ENCODE measurements at places on chromosomes 6 and 20. TPM values are rescaled to one million over a fixed set of nuclear protein-coding genes. Genes with fewer than 3 reads are reported as not detected.
A peak's percentile ranks its signal among the peaks of the same experiment; 100 is the strongest.

DNA sequence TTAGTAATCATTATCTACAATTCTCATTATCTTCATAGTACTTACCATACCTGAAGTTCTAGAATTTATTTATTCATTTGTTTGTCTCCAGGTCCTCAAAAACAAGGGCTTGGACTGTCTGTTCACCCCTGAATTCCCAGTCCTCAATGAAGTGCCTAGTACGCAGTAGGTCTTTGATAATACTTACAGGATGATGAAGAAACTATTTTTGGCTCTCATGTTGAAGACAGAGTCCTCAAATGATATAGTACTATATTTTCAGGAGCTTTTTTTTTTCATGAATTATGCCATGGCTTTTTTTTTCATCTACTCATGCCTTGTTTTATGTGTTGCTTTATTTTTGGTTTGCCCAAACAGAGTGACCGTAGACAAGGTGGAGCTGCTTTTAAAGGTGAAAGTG is 66.5 kb downstream of the NDUFAF5 start:
- DNase-seq, result no peak

- DNase-seq, result no peak
Observed at GRCh38 chr6:68640491-68640835, 5.4 kb downstream of the ADGRB3 start.

- DNase-seq, result no peak
Observed at GRCh38 chr20:19427913-19428312, 215.5 kb downstream of the SLC24A3 start.

DNA sequence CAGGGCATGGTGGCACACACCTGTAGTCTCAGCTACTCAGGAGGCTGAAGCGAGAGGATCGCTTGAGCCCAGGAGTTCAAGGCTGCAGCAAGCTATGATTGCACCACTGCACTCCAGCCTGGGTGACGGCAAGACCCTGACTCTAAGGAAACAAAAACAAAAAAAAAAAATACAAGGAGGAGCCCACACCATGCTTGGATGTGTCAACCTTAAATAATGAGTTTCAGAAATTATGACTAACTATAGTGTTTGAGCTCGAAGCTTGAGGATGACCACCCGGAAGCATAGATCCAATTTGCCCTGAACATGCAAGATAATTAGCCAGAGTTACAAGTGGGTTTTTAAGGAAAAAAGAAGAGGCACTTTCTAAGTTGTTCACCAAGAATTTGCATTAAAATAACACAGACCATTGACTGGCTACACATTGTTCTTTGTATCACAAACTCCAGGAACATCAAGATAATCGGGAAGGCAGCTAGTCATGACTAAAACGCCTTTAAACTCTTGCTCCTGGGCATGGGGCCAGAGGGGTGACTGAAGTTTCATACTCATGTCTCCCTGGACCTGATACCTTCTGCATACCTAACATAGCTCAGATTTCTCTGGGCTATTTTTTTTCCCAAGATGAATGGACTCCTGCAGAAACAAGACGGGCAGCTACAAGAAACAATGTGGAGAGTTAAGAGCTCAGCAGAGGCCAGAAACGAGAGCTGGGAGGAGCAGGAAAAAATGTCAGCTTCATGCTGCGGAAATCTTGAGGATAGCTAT is 289.6 kb downstream of the PREX1 start:
- no peak for DNase-seq

DNA sequence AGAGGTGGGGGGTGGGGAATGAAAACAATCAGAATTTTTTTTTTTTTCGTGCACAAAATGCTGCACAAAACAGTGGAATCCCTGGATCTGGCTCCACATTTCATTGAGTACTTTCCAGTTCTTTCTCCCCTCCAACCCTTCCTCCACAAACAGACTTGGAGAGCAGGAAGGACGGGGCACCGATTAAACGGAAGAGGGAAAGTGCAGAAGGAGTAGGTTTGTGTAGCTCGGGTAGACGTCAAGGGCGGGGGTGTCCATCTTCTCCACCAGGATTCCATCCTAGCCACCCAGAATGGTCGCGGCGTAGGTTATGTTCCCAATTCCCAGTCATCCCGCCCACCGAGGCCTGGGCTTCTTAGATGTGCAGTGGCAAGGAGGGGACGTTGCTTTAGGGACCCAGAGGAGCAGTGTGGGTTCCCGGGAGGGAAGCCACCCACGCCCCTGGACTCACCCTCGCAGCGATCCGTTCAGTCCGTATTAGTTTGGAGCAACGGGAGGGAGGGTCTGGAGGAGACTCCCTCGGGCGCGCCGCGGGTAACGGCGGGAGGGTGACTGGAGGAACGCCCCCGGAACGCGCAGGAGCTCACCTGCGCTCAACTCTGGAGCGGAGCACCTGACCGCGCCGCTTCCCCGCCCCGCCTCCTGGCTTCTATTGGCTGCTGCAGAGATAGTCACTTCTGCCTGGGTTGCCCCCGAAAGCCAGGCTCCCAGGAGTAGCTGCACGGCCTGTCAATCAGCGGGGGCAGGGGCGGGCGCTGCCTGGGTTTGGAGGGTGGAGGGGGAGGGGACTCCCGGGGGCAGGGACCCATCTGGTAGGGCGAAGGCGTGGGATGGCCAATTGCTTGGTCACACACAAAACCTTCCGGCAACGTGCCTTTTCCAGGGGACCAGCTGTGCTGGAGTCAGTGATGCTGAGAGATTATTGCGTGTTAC is at the start of gene ENPP5:
TSS of gene ENPP5 (minus strand) at position 624 of the 933 bp plus-strand sequence. CDS start 2,718 bp downstream, outside the sequence.
- no peak for DNase-seq

Gene PAQR8
- 0.74 TPM for total RNA-seq

DNA sequence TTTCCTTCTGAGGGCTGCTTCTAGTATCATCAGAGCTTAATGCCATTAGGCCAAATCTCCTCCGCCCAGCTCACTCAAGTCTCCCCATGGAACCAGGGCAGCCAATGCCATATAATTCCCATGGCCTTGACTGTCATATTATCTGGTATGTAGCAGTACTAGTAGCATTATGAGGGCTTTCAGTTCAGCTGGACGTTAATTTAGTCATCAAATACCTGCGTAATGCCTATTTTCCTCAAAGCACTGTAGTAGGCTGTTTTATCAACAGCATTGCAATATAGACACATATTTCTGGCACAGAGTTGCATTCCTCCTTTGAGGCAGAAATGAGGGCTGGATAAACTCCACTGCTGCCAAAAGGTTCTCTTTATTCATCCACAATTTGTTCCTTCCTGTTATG is 1.7 kb downstream of the KCTD20 start:
- DNase-seq, result no peak

DNA sequence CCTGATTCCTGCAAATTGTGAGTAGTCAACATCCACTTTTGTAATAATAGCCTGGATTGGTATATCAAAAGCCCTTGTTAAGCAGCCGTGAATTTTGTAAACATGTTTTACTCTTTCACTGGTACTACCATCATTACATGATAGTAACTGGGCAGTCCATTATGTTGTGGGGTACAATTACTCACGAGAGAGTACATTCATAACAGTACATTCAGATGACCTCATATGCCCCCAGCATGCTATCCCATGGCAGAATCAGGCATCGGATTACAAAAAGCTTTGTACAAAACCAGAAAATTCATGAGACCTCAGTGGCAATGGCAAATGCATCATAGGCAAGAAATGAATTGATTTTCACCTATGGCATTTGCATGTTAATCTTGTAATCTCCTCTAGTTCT is 166.2 kb downstream of the EPM2A start:
- DNase-seq, result no peak

Gene TCFL5
- total RNA-seq, result 14.1 TPM

Gene TSBP1
- total RNA-seq, result not detected

DNA sequence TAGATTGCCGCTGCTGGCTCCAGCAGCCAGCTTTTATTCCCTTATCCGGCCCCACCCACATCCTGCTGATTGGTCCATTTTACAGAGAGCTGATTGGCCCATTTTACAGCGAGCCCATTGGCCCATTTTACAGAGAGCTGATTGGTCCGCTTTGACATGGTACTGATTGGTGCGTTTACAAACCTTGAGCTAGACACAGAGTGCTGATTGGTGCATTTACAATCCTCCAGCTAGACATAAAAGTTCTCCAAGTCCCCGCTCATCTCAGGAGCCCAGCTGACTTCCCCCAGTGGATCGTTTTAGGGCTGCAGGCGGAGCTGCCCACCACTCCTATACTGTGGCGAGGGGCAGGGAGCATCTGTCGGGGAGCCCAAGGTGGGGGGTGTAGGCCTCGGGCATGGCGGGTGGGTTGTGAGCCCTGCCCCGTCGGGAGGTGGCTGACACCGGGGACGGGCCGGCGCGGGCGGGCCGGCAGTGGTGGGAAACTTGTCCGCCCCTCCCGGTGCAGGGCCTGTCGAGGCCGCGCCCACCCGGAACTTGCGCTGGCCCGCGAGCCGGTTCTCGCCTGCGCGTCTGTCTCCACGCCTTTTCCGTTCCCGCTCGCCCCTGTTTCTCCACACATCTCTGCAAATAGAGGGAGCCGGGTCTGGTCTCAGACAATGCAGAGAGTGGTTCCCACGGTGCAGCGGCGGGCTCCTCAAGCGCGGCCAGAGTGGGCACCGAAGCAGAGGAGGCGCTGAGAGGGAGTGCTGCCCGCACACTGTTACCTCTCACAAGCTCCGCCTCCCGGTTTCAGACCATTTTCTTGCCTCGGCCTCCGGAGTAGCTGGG is 86.1 kb upstream of the STMND1 start:
- no peak for DNase-seq

DNA sequence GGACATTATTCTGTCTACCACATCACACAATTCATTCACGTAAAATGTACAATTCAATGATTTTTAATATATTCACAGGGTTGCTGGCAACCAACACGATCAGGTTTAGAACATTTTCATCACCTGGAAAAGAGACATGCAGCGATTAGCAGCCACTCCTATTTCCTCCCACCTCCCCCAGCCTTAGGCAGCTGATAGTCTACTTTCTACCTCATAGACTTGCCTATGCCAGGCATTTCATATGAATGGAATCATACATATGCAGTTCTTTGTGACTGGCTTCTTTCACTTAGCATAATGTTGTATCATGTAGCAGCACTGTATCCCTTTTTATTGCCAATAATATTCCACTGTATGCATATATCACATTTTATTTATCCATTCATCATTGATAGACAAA is 31.5 kb upstream of the CTNNBL1 start:
- DNase-seq, result no peak

- no peak for DNase-seq
Observed at GRCh38 chr6:147260091-147260490, 55.9 kb downstream of the STXBP5 start.

Gene EDN1
- 12.0 TPM for total RNA-seq

Gene BMP6
- 33.2 TPM for total RNA-seq

DNA sequence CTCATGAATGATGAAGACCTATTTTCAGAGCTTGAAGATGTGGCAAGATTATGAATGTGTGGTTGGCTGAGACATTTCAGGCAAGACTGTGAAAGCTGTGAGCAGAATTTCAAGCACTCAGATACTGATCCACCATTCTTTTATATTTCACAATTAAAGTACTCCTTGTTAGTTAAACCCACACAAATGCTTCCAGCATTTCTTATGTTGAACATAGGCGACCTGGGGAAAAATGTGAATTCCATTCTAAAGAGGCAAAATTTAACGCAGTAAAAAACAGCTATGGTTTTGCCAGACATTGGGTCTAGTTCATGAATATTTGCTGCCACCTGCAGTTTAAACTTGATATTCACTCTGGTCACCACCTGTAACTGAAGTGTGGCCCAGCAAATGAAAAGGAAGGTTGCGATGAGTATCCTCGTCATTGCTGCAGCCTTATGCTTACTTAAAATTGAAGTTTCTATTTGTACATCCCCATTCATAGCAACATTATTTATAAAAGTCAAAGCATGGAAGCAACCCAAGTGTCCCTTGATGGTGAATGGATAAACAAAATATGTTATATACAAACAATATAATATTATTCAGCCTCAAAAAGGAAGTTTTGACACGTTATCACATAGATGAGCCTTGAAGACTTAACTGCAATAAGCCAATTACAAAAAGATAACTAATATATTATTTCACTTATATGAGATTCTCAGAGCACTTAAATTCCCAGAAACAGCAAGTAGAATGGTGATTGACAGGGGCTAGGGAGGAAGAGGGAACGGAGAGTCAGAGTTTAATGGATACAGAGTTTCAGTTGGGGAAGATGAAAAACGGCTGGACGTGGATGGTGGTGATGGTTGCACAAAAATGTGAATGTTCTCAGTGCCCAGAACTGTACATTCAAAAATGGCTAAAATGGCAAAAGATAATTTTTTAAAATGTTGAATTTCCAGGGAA is 32.4 kb upstream of the FAM184A start:
- DNase-seq, result peak; percentile 30

Gene ENPP5
- total RNA-seq, result not detected

Gene ADGB
- total RNA-seq, result not detected

Gene PPP1R3G
- 0.40 TPM for total RNA-seq

- DNase-seq, result no peak
Observed at GRCh38 chr6:62974452-62974851, 236.8 kb upstream of the FKBP1C start.

Gene OR2H1
- not detected for total RNA-seq
